ENCODE measurements at places on chromosomes 2 and 18. TPM values are rescaled to one million over a fixed set of nuclear protein-coding genes. Genes with fewer than 3 reads are reported as not detected.

CTNNA2 gene
- not detected for total RNA-seq

CNTNAP5 gene
- total RNA-seq, result not detected

STPG4 gene
- total RNA-seq, result 1.2 TPM

SERPINB12 gene
- total RNA-seq, result not detected

Measured in myometrial cell (primary cell).